ENCODE measurements at places on chromosomes 3 and 15. TPM values are rescaled to one million over a fixed set of nuclear protein-coding genes. Genes with fewer than 3 reads are reported as not detected.

DNA sequence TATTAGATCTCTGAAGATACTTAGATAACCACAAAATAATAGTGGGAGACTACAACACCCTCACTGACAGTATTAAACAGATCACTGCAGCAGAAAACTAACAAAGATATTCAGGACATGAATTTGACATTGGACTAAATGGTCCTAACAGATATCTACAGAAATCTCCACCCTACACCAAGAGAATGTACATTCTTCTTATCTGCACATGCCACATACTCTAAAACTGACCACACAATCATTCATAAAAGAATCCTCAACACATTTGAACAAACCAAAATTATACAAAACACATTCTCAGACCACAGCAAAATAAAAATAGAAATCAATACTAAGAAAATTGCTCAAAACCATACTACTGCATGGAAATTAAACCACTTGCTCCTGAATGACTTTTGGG, 116.3 kb downstream of the DTWD1 start:
- no peak for DNase-seq

GRCh38 chr15:60135961-60136360, 131.8 kb downstream of the FOXB1 start:
- DNase-seq = no peak

Gene KNG1
- 179 TPM for polyA plus RNA-seq

DNA sequence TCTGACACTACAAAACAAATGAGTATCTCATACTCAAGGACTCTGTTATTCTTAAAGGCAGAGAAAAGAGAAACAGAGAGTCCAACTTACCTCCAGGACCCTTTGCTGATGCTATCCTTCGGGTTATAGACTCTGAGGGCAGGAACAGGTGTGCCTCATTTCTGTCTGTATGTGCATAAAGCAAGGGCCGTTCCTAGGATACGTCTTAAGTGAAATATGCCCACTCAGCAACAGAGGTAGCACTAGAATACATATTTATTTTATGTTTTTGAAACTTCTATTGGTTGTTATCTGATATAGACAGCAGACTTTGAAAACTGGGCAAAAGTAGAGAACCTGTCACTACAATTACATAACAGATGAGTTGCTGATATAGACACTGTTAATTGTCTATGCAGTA, 89.3 kb upstream of the CPNE4 start:
- no peak for DNase-seq

Gene BCL2A1
- polyA plus RNA-seq = 1.8 TPM

DNA sequence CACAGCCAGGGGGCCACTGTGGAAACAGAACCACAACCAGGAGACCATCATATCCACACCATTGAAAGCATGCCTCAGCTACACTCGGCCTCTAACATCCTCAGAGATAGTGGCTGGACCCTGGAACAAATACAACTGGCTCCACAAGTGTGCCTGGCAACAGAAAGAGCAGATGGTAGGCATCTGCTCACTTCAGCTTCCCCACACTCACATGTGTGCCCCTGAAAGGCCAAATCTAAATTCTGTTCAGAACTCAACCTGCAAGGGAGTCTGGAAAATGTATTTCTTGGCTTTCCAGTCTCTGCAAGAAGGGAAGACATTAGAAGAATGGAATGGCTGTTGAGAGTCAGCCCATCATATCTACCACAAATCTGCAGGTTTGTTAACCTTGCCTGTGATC, 54.7 kb upstream of the CTNNB1 start:
- no peak for DNase-seq

GRCh38 chr3:19399836-19400235, 251.5 kb downstream of the KCNH8 start:
- no peak for DNase-seq

Gene SLCO3A1
- polyA plus RNA-seq = 12.0 TPM

DNA sequence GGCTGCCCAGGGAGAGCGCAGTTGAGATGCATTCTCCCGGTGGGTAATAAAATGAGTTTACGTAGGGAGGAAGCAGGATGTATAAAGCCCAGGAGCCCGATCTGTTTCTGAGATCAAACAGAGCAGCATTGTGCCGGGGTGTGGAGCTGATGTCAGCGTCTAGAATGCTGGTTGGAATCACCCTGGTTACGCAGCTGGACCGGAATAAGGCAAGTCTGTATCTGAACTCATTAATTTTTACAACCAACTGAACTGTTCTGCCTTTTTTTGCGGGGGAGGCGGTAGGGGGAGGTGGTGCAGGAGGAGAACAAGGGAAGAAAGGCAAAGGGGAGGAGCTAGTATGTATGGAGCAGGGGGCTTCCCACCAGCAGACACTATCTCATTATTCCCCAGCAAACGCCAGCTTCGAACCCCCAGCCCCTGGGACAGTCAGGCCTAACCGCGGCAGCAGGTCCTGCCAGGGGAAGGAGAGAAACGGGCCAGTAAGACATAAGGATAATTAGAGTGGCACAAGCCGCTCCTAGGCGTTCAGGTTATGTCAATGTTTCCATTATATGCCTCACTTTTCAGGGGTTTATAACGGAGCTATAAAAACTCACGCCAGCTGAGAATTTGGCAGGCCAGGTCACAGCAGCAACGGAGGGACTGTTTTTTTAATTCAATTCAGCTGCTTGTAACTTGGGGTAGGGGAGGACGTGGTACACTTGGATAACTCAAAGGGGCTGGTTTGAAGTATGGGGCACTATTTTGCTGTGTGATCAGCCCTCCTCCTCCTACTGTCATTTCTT, 175.3 kb upstream of the HES1 start:
- peak; percentile 61 for DNase-seq

Gene FBXO45
- 18.3 TPM for polyA plus RNA-seq

GRCh38 chr3:194137008-194137505, 1.1 kb downstream of the HES1 start:
- DNase-seq = peak; percentile 71
